ENCODE measurements at places on chromosomes 2 and 18.

GRCh38 chr2:86314125-86314524 lies 23.3 kb downstream of the REEP1 start:
- no peak for DNase-seq

DNA sequence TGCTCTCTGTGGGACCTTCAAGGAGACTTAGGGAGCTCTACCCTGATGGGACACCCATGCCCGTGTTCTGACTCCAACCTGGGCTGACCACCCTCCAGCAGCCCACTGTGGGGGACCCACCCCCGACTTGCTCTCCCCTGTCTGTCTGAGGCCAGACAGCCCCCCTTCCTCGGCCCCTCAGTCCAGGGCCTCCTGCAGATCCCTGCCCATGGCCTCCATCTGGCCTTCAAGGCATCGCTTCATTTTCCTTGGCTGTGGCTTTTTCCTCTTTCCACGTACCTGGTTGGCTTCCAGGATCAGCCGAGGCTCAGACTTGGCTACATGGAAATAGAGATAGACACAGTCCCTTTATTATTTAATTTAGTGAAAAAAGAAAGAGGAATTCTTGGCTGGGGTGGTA lies 290.0 kb downstream of the CYP26B1 start:
- DNase-seq: no peak

- no peak for DNase-seq
These were observed 168.0 kb downstream of the ASXL3 start for GRCh38 chr18:33745871-33746545.

- DNase-seq: no peak
These were observed 266.2 kb downstream of the TGIF1 start for GRCh38 chr18:3716116-3716660.

DNA sequence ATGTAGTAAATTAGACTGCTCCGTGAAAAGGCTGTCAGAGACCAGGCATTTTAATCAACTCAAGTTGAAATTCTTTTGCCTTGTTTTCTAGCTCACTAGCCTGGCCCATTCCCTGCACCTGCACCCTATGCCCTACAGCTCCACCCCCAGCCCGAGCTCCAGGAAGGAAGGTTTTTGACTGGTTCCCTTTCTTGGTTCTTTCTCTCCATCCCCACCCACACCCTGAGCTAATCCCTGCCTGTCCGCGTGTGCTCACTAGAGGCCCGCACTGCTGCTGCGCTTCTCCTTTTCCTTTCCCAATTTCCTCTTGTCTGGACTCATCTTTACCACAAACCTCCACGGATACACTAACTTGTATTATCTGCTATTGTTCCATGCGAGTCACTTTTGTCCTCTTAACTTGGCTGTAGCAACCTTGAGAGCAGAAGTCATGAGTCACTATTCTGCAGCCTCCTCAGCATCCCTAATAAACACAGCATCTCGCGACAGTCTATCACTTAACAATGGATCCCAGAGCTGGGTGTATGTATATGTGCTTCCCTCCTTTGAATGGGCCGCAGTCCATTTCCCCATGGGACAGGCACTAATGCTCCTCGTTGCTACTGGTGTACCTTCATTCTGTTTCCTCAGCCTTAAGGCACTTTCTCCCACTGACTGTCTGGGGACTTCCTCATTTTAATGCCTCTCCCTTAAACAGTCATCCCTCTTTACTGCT lies 36.5 kb downstream of the COLEC12 start:
- DNase-seq: no peak

DNA sequence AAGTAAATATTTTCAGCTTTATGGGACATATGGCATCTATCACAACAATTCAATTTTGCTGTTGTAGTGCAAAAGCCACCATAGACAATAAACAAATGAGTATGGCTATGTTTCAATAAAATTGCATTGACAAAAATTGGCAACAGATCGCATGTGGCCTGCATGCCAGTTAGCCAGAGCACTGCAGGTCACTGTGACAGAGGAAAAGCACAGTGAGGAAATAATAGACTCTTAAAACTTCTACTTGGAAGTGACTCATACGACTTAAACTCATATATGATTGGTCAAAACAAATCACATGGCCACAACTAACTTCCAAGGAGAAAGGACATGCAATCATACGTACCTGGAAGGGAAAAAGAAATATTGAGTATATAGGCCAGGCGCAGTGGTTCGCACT lies 44.4 kb downstream of the EXOC6B start:
- DNase-seq: no peak

DNA sequence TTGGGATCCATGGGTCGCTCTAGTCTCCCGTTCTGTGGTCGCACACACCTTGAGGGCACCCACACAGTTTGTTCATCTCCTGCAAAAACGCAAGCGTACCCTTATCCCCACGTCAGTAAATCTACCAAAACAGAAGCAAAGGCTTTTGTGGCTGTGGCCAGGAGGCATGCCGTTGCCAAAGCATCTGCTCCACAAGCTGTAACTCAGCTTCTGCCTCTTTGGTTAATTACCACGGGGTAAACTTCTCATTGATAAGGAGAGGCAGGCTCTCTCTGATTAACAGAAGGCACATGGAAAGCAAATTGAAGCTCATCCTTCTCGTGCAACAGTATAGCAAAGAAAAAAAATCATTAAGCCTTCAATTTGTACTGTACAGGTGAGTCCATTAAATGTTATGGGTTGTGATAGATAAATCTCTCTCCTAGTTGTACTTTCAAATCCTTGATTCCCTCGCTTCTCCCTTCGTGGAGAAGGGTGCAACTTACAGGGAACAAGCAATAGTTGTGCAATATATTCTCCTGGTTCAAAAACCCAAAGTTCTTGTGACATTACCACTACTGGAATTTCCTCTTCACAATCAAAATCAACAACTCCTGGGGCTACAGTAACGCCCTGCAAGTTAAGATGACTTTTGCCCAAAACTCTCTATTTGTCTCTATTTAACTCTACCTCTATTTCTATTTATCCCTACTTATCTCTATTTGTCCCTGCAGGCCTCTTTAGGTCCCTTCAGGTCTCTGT lies 10.3 kb downstream of the PECR start:
- DNase-seq: no peak

DNA sequence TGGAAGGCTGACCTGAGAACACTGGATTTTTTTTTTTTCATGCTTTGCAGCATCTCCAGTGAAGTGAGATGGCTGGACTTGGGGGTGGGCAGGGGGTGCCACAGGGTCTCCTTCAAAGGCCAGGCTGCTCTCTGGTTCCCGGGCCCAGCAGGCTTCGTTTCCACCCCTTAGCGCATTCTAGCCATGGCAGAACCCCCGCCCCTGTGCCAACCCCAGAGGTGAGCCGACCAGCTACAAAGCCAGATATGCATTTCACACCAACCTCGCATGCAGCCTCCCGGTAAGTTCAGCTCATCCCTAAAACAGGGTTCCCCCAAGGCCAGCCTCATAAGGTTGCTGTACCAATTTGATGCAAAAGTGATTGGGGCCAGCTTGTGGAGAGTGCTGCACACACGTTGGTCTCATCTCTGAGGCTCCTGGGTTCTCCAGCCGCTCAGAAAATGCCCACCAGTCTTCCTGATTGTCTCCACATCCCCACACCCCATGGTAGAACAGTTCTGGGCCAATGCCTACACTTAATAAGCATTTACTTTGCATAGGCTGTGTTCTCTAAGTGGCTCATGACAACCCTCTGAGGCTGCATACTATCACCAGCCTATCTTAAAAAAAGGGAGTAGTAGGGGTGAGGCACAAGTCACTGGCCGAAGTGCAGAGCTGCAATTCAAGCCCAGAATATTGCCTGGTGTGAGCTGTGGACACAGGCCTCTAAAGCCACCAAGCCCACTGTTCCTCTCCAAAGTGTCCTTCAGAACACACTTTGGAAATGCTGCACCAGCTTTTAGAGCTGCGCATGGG lies 23.3 kb downstream of the SMAD7 start:
- peak; percentile 4 for DNase-seq

- no peak for DNase-seq
These were observed 25.9 kb downstream of the UBR3 start for GRCh38 chr2:169853041-169853668.

DNA sequence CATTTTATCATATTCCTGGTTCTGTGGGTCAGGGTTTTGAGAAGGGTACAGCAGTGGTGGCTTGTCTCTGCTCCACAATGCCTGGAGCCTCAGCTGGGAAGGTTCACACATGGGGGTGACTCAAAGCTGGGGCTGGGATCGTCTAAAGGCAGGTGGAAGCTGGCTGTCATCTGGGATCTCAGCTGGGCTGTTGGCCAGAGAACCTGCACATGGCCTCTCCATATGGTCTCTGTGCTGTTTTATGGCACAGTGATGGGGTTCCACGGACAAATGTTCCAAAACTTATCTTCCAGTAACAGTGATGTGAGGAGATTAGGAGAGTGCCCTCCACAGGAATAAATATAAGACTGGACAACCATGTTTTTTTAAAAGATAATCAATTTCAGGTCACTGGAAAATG lies 191.4 kb downstream of the SS18 start:
- no peak for DNase-seq

DNA sequence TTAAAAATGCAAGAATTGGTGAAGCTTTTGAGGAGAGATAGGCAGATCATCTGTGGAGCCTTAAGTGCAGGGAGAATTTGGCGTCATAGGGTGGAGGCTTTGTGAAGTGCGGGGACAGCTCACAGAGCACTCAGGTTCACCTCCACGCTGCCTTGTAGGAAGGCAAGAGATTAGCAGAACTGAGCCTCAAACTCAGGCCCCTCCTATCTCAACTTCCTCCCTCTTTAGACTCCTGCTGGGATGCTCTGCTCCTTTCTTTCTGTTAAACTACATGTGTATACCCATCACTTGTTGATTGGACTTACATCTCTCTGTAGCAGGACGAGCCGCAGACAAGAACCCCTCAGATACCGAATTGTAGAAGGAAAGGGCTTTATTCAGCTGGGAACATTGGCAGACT lies 422.2 kb downstream of the SETBP1 start:
- no peak for DNase-seq

GRCh38 chr2:70947556-70948184 lies 12.0 kb downstream of the ATP6V1B1 start:
- DNase-seq: peak; percentile 21

DNA sequence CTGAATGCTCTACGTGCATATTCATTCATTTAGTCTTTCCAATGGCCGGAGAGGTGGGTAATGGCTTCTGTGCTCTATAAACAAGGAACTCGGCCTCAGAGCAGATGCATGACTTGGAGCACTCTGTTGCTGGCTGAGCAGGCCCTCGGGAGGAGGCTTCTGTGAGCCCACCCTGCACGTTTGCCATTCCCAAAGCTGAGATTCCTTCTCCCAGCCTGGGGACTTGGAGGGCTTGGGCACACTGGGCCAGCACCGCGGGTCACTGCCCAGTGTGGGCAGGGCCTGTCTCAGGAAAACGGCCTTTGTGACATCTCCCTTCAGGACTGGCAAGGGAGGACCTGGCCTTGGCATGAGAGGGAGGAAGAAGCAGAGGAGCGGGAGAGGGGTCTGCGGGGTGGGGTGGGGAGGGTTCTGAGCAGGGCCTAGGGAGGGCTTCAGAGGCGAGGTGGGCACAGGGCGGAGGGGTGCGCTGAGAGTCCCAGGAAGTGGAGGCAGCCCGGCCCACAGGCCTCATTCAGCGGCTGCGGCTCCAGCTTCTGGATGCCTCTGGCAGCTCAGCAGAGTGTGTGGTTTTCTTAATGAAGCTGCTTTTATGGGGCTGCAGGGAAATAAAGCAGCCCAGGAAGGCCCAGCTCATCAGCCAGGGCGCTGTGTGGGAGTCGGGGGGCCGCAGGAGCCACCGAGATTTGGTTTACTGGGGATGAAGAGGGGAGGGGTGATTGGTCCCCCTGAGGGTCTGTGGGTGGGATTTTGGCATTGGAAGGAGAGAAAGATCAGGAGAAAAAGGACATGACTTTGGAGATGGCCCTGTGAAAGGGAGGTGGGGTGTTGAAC lies 51.7 kb upstream of the OTOF start:
- no peak for DNase-seq

DNA sequence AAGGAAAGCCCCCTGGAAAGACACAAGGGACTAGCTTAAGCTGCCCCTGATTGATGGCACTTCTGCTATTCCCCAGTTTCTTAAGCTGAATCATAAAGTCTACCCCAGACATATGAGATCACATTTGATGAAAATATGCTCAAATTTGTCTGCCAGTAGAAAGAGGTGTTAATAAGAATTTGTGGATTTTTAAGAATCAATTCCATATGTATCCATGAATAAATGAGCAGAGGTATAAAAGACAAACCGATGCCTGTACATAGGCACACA lies 119.9 kb downstream of the CCBE1 start:
- DNase-seq: no peak

GRCh38 chr2:193796847-193797246 lies 1602.1 kb upstream of the TMEFF2 start:
- DNase-seq: no peak

DNA sequence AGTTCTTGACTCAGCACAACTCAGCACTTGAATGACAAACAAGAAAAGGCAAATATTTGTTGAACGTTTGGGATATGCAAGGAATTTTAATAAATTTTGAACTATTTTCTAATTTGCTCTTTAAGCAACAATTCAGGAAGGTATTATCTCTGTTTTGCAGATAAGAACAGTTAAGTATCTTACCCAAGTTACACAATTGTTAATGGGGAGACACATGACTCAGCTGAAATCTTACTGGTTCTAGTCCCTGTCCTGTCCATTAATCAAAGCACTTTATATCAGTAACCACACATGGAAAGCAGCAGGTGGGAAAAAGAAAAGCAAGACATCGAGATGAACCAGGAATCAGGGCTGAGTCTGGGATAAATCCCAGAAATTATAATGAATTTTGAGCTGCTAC lies 493.9 kb upstream of the PIK3C3 start:
- DNase-seq: no peak

GRCh38 chr2:24214880-24215279 lies 40.0 kb downstream of the FAM228A start:
- peak; percentile 18 for DNase-seq

DNA sequence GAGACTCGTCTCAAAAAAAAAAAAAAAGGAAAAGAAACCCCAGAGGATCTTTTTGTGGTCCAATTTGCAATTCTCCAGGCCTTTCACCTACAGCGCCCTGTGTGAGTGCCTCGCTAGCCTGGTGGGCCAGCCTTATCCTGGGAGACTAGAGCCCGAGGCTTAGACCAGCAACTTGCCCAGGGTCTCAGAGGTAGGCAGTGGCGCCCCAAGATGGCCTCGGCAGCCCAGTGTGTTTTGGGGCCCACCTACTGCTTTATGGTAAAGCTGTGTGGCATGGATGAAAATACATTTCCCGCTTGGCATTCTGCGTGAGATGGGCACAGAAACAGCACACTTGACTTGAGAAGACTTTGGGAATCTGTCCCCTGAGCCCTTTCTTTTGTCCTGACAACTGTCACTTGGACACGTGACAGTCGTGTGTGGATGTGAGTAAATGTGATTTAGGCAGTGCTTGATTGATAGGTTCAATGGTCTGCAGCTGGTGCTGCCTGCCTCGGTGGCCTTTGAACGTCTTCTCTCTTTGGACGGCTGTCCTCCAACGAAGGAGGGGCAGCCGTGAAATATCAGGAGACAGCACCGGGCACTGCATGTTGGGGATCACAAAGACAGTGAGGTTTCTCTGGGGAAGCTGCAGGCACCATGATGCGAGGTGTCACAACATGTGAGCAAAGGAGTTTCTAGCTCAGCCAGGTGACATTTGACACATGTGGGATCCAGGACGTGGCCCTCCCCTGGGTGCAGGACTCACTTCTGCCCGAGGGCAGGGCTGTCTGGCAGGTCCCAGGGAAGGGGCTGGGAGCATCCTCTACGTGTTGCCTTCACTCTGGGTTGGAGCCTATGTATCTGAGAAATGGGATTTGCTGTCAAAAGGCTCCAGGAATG lies 209.5 kb upstream of the TWIST2 start:
- DNase-seq: no peak

Data from activated CD4-positive, alpha-beta T cell treated with anti-CD3 and anti-CD28 coated beads for 36 hours (primary cell).